ENCODE measurements at places on chromosomes 16 and 17.
A peak's percentile ranks its signal among the peaks of the same experiment; 100 is the strongest.

GRCh38 chr17:16482253-16482652, 9.7 kb downstream of the LRRC75A start:
- no peak for DNase-seq

GRCh38 chr17:65085951-65086350, 29.4 kb upstream of the GNA13 start:
- no peak for DNase-seq

DNA sequence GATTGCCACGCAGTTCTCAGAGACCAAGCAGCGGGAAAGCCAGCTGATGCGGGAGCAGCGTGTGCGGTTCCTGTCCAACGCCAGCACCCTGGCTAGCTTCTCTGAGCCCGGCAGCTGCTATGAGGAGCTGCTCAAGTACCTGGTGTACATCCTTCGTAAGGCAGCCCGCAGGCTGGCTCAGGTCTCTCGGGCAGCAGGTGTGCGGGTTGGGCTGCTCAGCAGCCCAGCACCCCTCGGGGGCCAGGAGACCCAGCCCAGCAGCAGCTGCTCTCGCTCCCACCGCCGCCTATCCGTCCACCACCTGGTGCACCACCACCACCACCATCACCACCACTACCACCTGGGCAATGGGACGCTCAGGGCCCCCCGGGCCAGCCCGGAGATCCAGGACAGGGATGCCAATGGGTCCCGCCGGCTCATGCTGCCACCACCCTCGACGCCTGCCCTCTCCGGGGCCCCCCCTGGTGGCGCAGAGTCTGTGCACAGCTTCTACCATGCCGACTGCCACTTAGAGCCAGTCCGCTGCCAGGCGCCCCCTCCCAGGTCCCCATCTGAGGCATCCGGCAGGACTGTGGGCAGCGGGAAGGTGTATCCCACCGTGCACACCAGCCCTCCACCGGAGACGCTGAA, 15.2 kb downstream of the CACNA1G start:
- no peak for DNase-seq

DNA sequence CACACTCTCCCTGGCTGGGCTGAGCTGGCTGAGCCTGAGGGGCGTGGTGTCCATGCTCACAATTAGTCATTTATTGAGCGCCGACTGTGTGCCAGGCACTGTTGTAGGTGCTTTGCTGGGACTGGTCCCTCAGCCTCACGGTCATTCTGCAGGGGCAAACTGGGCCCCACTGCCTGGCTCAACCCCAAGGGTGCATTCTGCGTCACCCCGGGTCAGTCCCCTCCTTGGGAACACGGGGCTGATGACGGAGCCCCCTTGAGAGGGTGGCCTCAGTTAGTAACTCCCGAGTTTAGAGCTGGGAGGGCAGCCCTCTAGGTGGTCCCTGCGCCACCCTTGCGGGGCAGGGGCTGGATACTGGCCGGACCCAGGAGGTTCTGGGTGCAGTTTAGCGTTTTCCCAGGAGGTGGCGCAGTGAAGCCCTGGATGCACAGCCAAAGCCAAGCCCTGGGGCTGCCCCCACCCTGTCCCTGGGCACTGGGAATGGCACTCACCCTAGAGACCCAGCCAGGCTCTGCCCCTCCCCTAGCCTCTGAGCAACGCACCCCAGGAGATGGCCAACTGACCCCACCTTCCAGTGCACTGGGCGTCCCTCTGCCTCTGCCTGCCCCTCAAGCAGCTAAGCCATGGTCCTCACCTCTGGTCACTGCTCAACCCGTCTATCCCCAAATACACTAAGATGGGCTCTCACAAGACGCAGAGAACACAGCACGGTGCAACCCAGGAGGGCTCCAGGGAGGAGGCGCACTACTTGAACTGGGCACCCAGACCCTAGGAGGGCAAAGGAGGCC, 243.2 kb upstream of the GSE1 start:
- DNase-seq: peak; percentile 68

GRCh38 chr16:23651943-23652468, 10.7 kb downstream of the DCTN5 start:
- DNase-seq: no peak

- peak; percentile 23 for DNase-seq
Observed at GRCh38 chr16:2967211-2967631, 1.9 kb upstream of the PAQR4 start.

DNA sequence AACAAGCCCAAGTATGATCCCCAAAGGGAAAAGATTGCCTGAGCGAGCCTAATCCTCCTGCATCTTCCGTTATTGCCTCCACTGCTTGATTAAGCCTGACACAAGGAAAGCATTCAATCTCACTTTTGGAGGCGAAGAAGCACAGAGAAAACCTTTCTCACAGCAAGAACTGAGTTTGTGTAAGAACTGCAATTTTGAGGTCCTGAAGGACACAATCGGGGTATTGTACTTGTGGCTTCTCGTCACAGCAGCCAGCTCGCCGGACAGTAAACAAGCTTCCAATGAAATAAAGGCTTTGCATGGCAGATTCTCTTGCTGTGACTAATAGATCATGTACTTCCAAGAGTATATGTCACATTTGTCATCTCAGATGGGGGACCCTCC, 18.7 kb upstream of the FOXF1 start:
- no peak for DNase-seq

- no peak for DNase-seq
Observed at GRCh38 chr17:30197416-30197815, 38.1 kb downstream of the SLC6A4 start.

GRCh38 chr16:31332544-31332943, 22.4 kb upstream of the ITGAX start:
- DNase-seq: no peak

DNA sequence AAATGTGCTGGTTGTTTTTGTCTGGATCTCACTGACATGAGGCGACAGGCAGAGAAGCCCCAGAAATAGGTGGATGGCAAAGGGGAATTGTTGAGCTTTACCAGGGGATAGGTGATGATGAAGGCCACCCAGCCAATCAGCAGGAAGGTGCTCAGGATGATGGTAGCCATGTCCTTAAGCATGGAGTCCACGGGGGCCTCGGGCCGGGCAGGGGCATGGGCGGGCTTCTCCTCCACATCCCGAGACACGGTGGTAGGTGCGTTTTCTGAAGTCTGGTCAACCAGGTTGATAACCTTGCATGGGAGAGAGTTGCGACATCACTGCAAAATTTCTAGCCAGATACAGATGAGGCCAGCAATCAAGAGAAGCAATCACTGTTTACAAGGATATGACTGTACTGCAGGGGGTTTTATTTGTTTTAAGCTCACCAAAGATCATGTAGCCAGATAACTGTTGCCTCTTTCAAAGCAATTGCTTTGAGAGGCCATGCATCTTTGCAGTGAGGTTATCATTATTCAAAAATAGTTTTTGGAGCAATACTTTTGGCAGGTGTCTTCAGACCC, 37.3 kb upstream of the ICAM2 start:
- no peak for DNase-seq

GRCh38 chr17:36592716-36593321, 1.1 kb downstream of the DHRS11 start:
- DNase-seq: no peak

DNA sequence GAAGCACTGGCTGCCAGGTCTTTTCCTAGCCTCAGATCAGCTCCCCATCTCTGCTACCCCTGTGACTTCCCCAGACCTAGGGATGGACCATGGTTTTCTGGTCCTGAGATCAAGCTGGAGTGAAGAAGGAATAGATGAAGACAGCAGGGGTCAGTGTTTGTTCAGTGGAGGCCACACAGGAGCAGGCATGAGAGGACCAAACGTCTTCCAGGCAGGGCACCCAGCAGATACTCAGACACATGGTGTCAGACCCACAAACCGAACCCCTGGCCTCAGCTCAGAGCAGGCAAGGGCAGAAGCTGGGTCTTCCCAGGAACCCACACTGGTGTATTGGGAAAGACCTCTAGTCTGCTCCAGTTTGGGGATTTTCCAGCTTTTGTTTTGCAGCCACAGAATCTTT, 189.7 kb downstream of the IRX5 start:
- DNase-seq: no peak

GRCh38 chr17:73720187-73720834, 76.1 kb upstream of the SDK2 start:
- no peak for DNase-seq

- DNase-seq: no peak
Observed at GRCh38 chr16:1420111-1420539, 422 bp downstream of the UQCC4 start.

GRCh38 chr17:50148226-50149090, 2.0 kb downstream of the PPP1R9B start:
- DNase-seq: peak; percentile 87

DNA sequence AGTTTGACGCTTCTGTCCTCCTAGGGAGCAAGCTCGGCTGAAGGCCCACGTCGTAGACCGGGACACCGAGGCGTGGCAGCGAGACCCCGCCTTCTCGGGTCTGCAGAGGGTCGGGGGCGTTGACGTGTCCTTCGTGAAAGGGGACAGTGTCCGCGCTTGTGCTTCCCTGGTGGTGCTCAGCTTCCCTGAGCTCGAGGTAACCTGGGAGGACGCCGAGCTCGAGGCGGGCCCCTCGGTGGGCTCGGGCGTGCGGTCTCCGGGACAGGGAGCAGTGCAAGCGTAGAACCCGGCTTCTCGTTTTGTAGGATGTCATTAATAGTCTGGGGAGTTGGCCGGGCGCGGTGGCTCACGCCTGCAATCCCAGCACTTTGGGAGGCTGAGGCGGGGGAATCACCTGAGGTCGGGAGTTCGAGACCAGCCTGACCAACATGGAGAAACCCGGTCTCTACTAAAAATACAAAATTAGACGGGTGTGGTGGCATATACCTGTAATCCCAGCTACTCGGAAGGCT, 715 bp downstream of the ENDOV start:
- no peak for DNase-seq

Measured in stimulated activated CD4-positive, alpha-beta T cell treated with anti-CD3 and anti-CD28 coated beads, Interleukin-15, amount 100 ng/mL, for 24 hours (primary cell).